Activated CD4-positive, alpha-beta T cell treated with anti-CD3 and anti-CD28 coated beads, Interleukin-2, amount 50 U/mL, for 1 hour (primary cell): ENCODE measurements at places on chromosomes 7 and 10.

- no peak for DNase-seq
These were observed 477.9 kb upstream of the ANKRD30A start for GRCh38 chr10:36647540-36647939.

GRCh38 chr7:128045766-128046165 is 14.5 kb upstream of the LRRC4 start:
- DNase-seq = no peak

DNA sequence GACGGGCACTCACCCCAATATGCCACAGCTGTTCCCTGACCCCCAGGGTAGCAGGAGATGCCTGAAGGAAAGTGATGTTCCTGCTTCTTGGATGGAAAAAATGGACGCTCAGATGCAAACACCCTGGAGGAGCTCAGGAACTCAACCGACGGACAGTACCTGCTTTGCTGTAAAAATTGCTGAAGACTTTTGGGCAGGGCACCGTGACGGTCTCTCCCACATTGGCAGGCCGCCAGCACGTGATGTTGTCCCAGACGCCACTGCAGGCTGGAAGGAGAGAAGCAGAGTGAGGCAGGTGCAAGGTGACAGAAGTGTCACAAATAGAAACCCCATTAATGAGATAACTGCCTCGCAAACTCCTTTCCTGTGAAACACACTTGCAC is 35.0 kb downstream of the VIPR2 start:
- DNase-seq = no peak

DNA sequence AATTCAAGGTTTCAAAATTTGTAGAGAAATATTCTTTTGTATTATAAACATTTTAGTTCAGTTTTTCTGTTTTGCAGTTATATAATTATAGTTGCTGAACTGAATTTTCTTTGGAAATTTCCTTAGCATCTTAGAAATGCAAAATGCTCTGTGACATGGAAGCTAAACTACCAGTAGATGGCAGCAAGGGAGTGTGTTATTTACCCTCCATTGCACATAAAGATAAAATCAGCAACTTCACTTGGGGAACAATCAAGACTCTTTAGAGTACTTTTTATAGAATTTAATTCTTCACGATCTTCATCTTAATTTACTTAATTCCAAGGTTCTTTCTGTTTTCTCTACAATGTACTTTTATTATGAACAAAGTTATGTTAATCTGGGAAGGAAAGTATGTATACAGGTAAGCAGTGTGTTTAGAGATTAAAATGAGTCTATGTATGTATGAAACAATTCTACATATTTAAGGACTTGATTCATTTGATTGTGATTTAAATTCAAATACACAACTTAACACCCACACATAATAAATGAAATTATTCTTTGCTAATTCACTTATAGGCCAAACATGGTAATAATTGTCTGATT is 404.2 kb downstream of the THSD7A start:
- no peak for DNase-seq

- no peak for DNase-seq
These were observed 239.3 kb upstream of the PLPP4 start for GRCh38 chr10:120217736-120218135.

- DNase-seq = no peak
These were observed 128.5 kb downstream of the TNS3 start for GRCh38 chr7:47453093-47454061.

- DNase-seq = no peak
These were observed 22.3 kb upstream of the TSPAN33 start for GRCh38 chr7:129122078-129122750.

DNA sequence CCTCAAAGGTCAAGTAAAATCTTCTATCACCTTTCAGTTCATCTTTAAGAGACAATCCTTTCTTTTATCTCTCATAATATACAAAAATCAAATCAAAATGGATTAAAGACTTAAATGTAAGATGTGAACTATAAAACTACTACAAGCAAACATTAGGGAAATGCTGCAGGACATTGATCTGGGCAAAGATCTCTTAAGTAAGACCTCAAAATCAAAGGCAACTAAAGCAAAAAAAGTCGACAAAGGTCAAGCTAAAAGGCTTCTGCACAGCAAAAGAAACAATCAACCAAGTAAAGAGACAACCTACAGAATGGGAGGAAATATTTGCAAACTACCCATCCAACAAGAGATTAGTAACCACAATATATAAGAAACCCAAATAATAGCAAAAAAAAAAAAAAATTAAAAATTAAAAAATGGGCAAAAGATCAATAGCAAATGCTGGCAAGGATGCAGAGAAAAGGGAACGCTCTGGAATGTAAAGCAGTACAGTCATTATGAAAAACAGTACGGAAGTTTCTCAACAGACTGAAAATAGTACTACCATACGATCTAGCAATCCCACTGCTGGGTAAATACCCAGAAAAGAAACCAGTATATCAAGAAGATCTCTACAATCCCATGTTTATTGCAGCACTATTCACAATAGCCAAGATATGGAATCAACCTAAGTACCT is 41.7 kb downstream of the TNPO3 start:
- no peak for DNase-seq

DNA sequence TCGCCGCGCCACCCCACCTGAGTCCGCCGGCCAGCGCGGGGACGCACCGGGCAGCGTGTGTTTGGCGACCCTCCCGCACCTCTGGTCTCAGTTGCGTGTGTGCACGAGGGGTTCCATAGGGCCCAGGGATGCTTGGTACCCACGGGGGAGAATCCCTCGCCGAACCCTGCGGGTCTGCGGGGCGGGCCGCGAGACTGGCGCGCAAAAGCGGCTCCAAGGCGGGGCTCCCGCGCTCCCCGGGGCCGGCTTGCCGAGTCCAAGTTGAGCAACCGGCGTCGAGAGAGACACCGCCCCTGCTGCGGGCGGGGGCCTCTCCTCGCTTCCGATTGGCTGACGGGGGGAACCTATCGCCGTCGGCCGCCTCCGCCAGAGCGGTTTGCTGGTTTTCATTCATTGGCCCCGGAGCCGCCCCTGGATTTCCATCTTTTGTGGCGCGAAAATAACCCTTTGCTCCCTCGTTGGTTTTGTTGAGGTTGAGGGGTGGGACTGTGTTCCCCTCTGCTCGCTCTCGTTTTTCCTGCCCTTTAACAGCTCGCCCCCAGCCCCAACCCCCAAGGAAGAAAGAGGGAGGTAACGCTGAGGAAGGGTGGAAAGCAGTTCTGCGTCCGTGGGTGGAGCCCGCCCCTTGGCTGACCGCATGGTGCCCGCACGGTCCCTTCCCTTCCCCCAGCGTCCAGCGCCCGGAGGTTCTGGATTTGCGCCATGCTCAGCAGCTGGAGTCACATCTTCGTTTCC is 4.0 kb upstream of the IGF2BP3 start:
- DNase-seq = peak; percentile 21

DNA sequence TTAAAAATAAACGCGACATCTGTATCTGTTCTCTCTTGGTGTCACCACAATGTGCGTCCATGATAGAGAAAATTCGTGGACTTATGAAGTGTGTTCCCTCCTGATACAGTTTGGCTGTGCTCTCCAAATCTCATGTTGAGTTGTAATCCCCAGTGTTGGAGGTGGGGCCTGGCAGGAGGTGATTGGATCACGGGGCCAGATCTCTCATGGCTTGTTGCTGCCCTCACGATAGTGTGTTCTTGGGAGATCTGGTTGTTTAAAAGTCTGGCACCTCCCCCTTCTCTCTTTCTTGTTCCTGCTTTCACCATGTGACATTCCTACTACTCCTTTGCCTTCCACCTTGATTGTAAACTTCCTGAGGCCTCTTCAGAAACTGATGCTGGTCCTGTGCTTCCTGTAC is 229.4 kb upstream of the MYO3A start:
- DNase-seq = no peak

GRCh38 chr7:157335991-157336382 is 817 bp upstream of the DNAJB6 start:
- DNase-seq = no peak

- DNase-seq = no peak
These were observed 21.8 kb downstream of the SLC13A4 start for GRCh38 chr7:135706038-135706742.

- DNase-seq = no peak
These were observed 127.6 kb downstream of the CHN2 start for GRCh38 chr7:29322023-29322712.

DNA sequence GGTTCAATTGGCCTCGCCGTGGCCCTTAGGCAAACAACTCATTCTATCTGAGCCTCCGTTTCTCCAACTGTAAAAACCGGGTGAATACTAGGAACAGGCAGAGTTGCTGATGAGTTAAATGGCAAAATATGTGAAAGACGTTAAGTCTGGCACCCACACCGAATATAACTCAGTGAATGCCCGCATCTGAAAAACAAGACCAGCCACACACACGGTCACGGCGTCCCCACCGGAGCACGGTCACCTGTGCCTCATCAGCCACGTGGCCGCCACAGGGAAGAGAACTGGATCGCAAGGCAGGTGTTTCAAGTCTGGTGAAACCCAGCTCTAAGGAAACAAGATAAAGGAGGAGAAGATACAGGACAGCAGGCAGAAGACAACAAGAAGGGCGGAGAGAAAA is 20.4 kb downstream of the PRKAG2 start:
- DNase-seq = no peak

- DNase-seq = no peak
These were observed 165.7 kb upstream of the AHR start for GRCh38 chr7:17132726-17133125.

DNA sequence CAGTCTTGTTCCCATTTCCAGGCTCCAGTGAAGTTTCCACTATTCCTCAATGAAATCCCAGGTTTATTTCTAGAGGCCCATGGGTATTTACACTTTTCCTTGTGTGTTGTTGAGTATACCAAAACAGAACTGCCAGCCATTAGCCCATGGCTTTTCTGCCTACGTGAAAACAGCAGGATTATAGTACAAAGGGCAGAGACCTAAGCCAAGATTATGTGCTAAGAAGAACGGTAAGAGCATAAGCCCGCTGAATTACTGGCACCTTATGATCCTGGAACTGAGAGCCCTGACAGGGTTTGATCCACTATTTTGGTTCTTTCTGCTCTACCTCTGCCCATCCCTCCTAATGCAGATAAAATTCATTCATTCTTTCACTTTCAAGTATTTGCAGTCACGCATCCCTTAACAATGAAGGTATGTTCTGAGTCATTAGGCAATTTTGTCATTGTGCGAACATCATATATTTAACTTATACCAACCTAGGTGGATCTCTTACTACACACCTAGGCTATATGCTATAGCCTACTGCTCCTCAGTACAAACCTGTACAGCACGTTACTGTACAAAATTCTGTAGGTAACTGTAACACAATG is 16.0 kb downstream of the SEMA3C start:
- no peak for DNase-seq

DNA sequence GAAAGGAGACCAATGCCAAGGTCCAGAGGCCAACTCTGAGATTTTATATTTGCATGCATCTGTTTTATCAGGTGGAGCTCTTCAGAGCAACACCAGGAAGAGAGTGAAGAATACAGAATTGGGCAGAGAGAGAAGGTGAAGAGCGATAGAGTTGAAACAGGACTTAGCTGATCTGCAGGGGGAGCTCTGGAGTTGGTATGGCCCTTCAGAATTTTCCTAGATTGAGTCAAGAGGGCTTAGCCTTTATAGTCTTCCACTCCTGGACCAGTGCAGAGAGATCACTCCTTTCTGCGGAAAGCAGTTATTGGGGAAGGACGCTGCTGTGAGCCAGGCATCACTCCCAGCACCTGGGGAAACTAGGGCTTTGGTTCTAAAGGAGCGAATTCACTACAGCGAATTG is 105.0 kb upstream of the DGKB start:
- no peak for DNase-seq

DNA sequence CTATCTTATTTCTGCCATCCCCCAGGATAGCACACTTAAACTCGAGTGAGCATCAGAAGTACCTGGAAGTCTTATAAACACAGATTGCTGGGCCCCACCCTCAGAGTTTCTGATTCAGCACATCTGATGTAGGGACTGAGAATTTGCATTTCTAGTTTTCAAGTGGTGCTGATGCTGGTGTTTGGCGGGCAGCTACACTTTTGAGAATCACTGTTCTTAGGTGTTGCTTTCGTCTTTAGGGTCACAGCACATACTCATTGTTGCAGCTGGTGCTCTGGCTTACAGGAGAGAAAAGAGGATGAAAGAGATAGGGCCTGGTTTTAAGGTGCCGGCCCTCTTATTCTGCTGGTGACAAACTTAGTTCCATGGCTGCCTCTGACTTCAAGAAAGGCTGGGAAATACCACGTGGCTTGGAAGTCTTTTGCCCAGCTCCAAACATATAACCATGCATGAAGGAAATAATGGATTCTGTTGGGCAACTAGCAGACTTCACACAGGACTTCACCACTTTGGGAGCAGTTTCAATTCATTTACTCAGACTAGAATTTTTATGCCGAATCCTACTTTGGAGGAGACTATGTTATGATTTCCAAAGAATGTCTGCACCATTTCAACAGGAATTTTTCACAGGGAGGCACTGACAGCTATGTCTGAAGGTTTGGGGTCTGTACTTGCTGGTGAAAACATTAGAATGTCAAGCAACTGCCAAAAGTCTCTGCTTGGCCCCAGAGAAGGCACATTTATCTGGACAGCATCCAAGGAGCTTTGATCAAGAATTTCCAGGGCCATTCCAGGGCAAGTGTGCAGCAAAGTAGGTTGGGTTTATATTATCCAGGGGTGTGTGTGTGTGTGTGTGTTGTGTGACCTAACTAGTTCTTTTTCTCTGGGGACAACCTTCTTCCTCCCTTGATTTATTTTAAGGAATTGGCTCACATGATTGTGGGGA is 6.9 kb upstream of the MINDY4 start:
- no peak for DNase-seq

DNA sequence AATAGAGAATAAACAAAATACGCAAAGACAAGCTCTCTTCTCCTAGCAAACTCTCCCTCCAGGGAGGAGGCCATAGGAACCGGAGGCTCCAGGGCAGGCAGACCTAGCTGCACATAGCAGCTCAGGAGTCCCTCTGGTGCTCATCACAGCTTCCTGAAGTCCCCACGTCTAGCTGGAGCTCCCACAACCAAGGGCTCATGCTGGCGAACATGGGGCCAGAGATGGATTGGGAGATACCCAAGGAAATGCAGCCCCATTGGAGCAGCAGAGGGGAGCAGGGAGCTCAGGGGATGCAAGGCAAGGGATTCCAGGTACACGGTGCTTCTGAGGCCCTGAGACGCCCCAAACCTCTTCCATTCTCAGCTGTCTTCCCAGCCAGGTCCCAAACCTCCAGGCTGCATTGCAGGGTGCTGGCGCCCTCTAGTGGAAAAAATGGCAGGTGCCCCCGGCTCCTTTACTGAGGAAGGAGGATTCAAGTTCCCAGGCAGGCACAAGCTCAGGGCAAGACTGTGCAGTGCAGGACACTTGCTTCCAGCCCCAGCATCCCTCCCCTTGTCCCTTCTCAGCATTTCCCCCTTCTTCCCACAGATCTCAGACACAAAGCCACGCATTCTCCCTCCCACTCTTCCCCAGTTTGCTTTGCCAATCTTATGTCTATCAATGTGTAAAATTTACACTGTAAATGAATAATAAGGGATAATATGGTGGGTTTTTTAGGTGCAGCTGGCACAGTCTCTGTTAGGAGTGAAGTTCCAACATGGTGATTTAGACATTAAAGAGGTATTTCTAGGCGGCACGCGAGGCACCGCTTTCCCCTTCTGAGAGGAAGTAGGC is 46.2 kb downstream of the GPAM start:
- peak; percentile 61 for DNase-seq

DNA sequence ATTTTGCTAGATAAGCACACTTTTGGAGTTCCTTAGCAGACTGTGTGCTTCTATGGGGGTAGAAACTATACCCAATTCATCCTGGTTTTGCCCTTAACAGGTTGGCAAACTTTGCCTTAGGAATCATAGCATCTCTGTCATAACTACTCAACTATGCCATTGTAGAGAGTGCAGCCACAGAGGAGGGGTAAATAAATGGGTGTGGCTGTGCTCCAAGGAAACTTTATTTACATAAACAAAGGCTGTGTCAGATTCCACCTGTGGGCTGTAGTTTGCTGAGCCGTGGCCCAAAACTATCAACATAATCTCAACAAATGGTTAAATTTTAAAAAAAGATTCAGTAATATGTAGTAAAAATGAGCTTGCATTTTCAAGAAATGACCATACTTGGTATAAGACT is 51.6 kb upstream of the LAMB1 start:
- no peak for DNase-seq
